Activated CD4-positive, alpha-beta T cell treated with anti-CD3 and anti-CD28 coated beads, Interleukin-2, amount 50 U/mL, for 16 hours (primary cell): ENCODE measurements at places on chromosomes 11 and 22.

- no peak for DNase-seq
These were observed 7.8 kb downstream of the MYEOV start for GRCh38 chr11:69301455-69302401.

GRCh38 chr11:1667906-1668305 is 29.1 kb upstream of the KRTAP5-6 start:
- no peak for DNase-seq

- DNase-seq = no peak
These were observed 19.3 kb upstream of the CSRP3 start for GRCh38 chr11:19220903-19221724.

DNA sequence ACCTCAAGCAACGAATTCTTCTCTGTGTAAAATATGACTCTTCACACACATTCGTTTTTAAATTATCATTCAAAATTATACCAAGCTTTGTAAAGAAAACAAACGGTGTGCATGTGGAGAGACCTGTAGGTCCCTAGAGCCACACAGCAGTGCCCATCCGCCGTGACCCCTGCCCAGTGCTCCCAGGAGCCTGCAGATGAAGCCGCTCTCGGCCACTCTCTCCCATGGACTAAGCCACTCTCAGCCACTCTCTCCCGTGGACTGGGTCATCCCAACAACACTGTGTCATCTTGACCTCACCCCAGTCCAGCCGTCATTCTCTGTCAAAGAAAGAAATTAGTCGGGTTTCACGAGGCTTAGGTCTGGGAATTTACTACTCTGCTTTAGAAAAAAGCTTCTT is 391.6 kb downstream of the BRD1 start:
- no peak for DNase-seq

GRCh38 chr11:120877746-120878365 is 146.0 kb upstream of the TBCEL start:
- DNase-seq = no peak

- no peak for DNase-seq
These were observed 212.5 kb downstream of the CTTN start for GRCh38 chr11:70610566-70611565.

DNA sequence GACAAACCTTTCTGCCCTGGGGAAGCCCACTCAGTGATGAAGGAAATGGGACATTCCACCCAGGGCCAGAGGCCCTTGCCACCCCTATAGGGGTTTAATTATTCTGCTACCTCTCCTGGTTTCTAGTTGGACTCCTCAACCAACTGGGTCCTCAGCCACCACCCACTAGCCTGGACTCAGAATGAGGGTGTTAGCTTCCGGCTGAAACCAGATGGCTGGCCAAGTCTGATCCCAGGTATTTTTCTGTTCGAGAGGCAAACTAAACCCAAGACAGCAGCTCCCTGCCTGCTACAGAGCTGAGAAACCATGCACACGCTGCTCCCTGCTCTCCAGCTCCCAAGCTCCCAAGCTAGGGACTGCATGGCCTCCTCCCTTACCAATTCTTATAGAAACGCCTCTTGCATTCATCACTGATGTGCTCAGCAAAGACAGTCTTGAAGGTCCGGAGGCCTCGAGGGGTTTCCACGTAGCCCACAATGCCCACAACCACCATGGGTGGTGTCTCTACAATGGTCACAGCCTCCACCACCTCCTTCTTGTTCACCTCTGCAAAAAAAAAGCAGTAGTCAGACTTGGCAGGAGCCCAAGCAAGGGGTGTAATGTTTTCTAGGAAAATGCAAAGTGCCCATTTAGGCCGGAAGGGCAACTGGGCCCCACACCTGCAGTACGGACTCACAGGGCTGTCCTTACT is 2.2 kb downstream of the RPL3 start:
- no peak for DNase-seq

GRCh38 chr11:61765550-61766253 is 13.3 kb downstream of the MYRF start:
- DNase-seq = no peak

GRCh38 chr11:125422681-125423080 is 73.4 kb downstream of the FEZ1 start:
- DNase-seq = no peak

- DNase-seq = no peak
These were observed 97.1 kb downstream of the ME3 start for GRCh38 chr11:86575208-86575855.

DNA sequence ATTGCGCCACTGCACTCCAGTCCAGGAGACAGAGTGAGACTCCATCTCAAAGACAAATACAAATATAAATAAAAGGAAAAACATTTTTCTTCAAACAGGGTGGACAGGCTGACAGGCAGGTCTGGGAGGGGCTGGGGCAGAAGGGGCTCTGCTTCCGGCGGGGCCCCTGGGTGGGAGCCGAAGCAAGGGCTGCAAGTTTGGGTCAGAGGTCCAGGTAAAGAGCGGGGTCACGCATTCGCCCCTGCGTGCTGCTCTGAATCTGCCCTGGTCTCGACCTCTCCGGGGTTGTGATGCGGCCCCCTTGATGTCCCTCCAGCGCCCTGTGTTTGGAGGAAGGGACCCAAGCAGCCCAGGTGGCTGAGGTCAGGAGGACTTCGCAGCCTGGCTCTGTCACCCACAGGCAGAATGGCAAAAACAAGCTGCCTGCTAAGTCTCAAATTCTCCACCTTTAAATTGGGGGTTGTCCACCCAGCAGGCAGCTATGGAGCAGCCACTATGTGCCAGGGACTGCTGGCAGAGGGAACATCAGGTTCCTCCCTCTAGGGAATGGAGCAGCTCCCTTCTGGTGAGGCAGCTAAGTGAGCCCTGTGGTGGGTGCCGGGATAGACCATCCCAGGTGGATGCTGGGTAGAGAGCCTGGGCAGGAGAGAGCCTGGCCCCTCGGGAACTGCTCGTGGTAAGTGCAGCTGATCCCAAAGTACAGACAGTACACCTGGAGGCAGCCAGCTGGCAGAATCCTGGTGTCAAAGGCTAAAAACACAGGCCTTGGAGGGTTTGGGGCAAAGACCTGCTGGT is 10.3 kb upstream of the PHF21B start:
- no peak for DNase-seq

GRCh38 chr22:20510811-20511577 is 3.6 kb downstream of the MED15 start:
- no peak for DNase-seq

GRCh38 chr22:25930788-25931310 is 188.9 kb downstream of the MYO18B start:
- no peak for DNase-seq

- no peak for DNase-seq
These were observed 27.7 kb downstream of the FADS3 start for GRCh38 chr11:61863548-61864081.
